ENCODE measurements at places on chromosomes 5 and 9.

GRCh38 chr5:146342882-146343865 is 4.5 kb downstream of the POU4F3 start:
- no peak for DNase-seq

DNA sequence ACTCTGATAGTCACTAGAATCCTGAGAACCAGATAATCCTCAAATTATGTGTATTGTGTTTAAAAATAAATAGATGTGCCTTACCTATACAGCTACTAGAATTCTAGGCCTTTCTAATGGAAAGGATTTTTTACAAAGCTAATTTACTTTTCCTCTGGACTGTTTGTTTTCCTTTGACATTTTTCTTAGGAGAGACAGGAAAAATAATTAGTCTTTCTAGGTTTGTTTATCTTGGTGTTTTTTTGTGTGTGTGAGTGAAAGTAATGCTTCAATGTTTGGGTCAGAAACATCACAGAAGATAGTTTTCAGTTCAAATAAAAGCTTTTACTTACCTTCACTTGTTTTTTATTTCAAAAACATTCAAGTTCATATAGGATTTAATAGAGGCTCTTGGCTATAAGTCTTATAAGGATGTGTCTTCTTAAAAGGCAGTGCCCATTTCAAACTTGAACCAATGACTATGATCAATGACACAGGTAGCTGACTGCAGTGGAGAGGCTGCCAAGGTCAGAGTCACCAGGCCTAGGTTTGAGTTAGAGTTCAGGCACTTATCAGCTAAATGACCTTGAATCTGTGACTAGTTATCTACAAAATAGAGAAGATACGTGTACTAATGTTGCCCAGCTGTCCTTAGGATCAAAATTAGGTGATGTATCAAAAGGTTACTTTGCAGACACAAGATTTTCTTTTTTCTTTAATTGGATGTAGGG is 92.8 kb downstream of the SNCAIP start:
- no peak for DNase-seq

GRCh38 chr5:123735384-123735783 is 223.4 kb downstream of the CSNK1G3 start:
- no peak for DNase-seq

- no peak for DNase-seq
Measured at GRCh38 chr5:18095061-18095460, 460.8 kb downstream of the TAF11L14 start.

- DNase-seq: no peak
Measured at GRCh38 chr5:75568202-75568601, 43.1 kb upstream of the ANKDD1B start.

DNA sequence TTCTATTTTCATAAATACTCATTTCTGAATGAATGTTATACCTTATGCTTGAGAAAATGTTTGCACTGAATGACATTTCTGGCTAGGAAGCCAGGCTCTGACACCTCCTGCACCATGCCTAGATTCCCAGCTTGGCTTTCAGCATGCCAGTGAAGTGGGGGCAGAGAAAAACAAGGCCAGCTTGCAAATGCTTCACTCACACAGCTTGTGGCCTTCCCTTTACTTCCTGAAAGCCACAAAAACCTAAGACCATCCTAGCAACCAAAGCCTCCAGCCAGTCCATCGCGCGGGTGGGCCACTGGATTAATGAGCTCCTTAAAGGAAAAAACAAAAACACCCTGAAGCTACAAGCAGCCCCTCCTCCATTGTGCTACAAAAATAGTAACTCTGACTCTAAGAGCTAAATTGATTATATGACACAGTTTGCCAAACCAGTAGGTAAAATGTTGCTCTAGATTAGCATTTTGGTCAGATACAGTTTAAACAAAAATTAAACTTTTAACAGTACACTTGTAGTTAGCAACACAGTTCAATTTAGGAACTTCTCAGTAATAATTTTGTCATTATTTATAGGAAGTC is 159.9 kb downstream of the TSSK1B start:
- no peak for DNase-seq

DNA sequence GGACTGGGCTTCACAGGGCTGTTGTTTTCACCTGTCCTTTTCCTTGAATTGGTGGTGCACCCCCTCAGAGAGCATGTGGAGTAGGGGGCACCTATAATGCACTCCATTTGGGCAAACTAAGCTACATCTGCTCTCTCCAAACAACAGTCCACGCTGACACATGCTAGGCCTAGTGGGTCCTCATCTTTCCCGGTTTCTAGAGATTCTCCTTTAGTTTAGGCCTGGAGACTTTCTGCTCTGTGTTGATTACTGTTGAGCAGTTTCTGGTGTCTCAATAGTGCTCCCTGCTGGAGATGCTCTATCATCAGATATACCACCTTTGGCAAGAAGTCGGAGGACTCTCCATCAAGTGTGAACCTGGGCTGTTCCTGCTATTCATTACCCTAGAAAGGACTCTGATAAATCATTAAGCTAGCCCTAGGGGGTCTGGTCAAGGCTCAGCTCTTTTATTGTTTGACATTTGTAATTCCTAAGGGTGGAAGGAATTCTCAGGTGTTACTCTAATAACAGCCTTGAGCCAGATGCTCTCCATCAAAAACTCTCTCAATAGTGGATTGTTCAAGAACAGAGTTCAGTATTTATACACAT is 64.0 kb upstream of the FYB1 start:
- no peak for DNase-seq

- DNase-seq: no peak
Measured at GRCh38 chr5:2901511-2901910, 150.0 kb upstream of the IRX2 start.

DNA sequence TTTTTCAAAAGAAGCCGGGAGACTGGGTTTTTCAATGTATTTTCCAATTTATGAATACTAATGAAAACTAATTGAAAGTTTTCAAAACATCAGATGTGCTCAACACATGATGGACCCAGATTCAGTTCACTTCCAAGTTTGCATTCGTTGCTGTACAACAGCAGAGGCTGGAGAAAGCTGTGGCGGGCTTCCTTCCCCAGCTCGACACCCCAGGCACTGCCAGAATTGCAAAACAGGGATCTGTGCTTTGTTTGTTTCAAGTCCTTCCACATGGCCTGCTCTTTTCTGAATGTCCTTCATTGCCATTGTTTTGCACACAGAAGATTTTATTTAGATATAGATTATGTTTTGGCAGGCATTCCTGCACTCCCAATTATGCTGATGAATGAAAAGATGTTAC is 30.3 kb upstream of the INSYN2B start:
- DNase-seq: no peak

- DNase-seq: no peak
Measured at GRCh38 chr5:31194892-31195555, 1.5 kb downstream of the CDH6 start.

- DNase-seq: no peak
Measured at GRCh38 chr5:171865471-171865870, 79.9 kb downstream of the SMIM23 start.
